Suppressor macrophage (primary cell): ENCODE measurements at places on chromosomes 6 and 20.
A peak's percentile ranks its signal among the peaks of the same experiment; 100 is the strongest.

GRCh38 chr6:15775741-15776140 lies 112.9 kb upstream of the DTNBP1 start:
- no peak for DNase-seq

- DNase-seq = peak; percentile 59
Measured at GRCh38 chr6:40640599-40641227, 53.5 kb upstream of the LRFN2 start.

DNA sequence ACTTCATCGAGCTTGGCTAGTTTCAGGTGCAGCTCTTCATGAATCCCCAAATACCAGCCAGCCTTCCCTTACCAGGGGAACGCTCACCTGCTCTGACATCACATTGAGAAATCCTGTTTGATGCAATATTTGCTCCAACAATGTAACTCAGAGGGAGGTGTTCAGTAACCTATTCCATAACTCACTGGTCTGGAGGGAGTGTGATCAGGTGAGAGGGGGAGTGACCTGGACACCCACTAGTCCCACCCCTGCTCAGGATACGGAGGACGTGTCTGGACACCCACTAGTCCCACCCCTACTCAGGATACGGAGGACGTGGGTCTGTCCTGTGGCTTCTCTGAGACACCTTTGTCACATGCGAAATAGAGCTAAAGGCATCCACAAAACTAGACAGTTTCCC lies 70.3 kb downstream of the HUS1B start:
- DNase-seq = no peak

GRCh38 chr6:128017288-128017687 lies 116.4 kb upstream of the THEMIS start:
- no peak for DNase-seq

GRCh38 chr6:100182313-100182712 lies 188.3 kb upstream of the MCHR2 start:
- no peak for DNase-seq

DNA sequence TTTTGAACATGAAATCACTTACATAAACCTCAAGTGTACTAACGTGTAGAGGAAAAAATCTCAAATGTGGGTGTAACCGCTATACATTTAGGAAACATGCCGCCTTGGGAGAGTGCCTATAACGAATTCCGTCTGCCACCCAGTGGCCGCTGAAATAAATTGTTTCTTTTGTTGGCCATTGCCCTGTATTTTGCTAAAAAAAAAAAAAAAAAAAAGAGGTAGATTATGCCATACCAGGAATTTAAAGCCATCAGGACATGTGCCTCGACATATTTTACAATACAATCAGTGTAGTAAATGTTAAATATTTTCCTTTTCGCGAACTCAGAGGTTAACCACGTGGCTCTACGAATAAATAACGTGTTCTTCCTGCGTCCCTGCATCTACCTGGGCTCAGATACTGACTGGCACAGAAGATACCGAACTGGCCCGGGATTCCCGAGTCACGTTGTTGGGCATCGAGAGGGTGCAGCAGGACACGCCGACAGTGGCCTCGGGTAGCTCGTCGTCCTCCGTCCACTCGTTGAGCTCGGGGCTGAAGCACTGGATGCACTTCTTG lies 14.3 kb downstream of the KLHL31 start:
- DNase-seq = peak; percentile 94

DNA sequence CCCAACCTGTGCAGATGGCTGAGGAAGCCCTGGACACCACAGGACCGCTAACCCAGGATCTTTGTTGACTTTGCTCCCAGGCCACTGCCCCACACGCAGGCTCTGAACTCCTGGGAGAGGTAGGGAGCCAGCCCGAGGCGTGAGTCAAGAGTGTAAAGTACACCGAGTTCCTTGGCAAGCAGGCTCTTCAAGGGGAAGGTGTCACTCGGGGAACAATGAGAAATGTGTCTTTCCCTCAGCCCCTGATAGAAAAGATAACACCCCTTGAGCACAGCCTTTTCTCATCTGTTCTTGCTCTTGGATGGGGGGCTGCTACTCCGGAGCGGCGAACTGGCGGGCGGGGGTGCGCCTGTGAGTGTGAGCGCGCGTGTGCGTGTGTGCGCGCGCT lies 472 bp upstream of the EDN3 start:
- no peak for DNase-seq

DNA sequence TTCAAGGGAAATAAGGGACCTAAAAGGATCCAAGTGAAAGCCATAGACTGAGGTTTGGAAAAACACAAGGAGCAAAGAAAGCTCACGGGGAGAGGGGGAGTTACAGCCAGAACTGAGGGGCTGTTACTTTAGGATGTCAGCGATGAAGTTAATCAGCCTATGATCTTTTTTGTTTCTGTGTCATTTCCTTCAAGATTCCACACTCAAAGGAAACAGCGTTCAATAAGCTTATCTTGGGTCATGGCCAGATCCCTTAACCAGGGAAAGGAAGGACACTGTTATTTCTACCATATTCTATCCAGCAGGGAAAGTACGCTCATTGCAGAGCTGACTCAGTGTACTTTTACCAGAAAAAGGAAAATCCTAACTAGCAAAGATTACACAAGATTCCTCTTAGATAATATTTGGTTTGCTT lies 132.8 kb downstream of the PFDN4 start:
- DNase-seq = no peak

GRCh38 chr20:278181-278580 lies 12.4 kb downstream of the C20orf96 start:
- no peak for DNase-seq

DNA sequence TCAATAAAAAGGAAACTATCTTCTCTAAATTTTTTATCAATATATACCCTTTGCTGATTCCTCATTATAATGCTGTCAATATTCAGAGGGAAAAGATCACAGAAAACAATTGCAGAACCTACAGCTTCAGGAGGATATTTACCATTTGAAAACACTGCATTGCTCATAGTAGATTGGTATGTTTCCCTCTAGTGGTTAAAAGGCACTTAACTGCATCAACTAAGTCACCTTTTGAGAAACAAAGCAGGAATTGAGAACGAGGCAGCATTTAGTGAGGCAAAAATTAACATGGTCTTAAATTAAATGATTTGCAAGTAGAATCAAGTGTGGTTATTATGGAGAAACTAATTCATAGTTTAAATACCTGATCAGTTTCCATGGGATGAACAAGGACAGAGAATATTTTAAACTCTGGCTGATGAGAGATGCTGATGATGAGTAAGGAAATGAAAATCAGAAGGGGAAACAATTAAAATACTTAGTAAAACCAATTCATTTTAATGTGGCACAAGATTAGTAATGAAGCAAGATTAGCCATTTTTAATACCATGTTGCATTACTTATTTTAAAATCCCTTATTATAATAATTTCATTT lies 642.1 kb downstream of the EPHA7 start:
- peak; percentile 40 for DNase-seq

DNA sequence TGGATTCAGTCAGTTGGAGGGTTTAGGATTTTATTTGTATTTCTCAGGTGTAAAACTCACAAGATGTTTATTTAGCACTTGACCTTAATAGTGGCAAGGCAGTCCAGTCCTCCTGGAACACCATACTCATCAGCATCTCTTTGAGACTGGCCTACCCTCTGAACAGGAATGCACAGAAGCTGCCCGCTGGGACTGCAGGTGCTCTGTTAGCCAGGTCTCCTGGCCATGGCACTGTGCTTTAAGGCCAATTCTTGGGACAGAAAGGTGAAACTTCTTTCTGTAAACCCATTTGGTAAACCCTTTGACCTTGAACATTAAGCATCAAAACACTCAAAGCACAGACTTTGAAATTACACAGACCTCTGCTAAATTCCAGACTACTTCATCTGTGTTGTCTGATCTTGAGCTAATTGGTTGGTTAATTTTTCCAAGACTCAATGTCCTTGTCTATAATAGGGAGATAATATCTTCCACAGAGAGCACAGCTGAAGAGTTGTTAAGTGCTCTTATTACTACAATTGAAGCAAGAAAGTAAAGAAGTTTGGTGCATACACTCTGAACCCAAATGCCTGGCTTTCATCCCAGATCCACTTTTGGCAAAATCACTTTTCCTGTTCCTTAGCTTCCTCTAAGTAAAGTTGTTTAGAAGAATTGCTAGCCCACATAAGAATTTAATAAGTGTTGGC lies 54.9 kb upstream of the NT5E start:
- DNase-seq = no peak
